ENCODE measurements at places on chromosomes 1 and 21. TPM values are rescaled to one million over a fixed set of nuclear protein-coding genes. Genes with fewer than 3 reads are reported as not detected.

Gene GBP4
- 9.7 TPM for total RNA-seq

Gene AMIGO1
- total RNA-seq, result 7.4 TPM

Gene ANKRD35
- 4.3 TPM for total RNA-seq

Gene NBPF6
- total RNA-seq, result not detected
